ENCODE measurements at places on chromosomes 11 and 22.

GRCh38 chr11:105203569-105204240 lies 64.1 kb upstream of the CARD18 start:
- no peak for DNase-seq

GRCh38 chr11:60396799-60397198 lies 540 bp downstream of the MS4A14 start:
- no peak for DNase-seq

GRCh38 chr11:68436985-68437926 lies 23.3 kb upstream of the PPP6R3 start:
- peak; percentile 65 for DNase-seq

DNA sequence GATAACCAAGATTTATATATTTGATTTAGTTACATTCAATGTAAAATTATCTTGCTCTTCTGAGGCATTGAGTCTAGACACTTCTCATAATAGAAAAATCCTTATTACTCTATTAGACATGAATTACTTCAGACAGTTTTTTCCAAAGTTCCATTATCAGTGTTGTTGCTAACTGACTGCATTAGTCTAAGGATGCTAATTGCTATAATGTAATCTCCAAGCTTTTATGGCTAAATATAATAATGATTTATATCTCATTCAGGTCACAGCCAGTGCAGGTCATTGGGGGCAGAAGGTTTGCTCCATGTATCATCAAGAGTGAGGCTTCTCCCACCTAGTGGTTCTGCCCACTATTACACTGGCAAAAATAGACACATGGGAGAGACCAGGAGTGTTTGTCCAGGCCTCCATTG lies 377.2 kb upstream of the DDI1 start:
- no peak for DNase-seq

GRCh38 chr22:49992921-49993648 lies 19.5 kb downstream of the IL17REL start:
- DNase-seq = peak; percentile 74

DNA sequence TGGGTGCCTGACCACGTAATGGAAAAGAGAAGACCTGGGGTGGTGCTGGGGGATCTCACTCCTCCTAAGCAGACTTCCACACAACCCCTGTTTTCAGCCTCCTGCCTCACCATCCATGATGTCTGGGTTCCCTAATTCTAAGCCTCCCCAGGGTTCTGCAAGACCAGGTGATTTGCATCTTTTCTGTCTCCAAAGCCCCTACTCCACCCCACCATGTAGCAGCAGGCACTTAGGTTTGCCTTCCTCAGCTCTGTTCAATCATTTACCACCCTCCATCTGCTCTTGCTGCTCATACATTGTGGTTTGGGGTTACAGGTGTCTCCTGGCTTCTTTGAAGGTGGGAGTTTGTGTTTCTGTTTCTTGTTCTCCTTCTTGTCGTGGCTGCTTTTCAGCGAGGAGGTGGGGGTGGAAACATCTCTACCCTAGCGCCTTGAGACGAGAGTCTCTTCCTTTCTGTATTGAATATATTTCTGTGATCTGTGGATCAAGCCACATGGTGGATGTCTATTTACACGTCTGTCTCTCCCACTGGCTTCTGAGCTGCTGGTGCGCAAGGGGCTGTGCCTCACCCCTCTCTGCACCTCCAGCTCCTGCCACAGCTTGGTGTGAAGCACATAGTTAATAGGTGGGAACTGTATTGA lies 6.6 kb upstream of the SSTR3 start:
- DNase-seq = no peak

DNA sequence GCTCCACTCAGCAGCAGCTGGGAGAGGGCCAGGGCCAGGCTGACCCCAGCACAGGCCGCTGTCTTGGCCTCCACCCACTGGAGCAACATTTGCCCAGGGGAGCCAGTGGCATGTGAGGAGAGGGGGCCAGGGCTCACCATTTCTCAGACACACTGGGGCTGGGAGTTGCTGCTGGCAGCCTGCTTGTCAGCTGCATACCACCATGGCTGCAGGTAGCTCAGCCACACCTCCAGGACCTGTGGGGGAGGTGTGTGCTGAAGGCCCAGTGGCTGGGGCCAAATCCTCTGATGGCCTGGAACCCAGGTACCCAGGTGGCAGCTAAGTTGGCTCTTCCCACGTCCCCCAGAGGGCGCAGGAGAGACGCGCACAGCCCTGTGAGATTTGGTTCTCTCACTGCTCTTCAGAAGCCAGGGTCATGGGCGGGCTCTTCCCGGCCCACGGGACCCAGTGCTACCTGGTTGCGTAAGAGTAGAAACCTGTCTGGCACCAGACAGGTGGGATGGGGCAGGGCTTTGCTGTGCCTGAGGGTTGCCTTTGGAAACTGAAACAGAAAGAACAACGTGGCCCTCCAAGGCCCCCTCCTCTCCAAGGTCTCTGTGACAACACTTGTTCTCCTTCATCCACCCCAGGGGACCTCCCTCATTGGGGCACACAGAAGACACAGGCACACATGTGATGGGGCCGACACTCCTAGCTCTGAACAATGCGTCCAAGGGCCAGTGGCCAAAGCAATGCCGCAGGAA lies 98.8 kb downstream of the MED15 start:
- peak; percentile 36 for DNase-seq

GRCh38 chr11:16611926-16612565 lies 126.4 kb upstream of the C11orf58 start:
- no peak for DNase-seq

DNA sequence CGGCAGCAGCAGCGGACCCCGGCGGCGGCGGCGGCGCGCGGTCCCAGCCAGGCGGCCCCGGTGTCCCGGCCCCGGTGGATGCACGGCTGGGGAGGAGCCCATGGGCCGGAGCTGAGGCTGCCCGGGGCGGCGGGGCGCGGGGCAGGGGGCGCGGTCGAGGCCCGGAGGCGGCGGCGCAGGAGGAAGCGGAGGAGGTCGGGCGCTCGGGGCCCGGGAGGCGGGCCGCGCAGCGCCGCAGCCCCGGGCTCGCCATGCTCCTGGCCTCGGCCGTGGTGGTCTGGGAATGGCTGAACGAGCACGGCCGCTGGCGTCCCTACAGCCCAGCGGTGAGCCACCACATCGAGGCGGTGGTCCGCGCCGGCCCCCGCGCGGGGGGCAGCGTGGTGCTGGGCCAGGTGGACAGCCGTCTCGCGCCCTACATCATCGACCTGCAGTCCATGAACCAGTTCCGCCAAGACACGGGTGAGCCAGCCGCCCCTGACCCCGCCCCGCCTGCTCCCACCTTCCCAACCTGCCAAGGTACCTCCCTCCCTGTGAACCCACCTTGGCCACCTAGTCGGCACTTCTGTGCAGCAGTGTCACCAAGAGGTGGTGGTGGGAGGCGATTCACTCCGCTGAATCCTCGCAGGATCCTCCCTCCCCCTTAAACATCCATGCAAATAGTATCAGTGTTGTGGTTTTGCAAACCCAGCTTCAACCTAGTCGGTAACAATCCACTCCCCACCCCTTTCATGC lies 580 bp downstream of the DTX4 start:
- DNase-seq = peak; percentile 50

GRCh38 chr11:3193373-3194015 lies 25.1 kb downstream of the MRGPRG start:
- DNase-seq = no peak

DNA sequence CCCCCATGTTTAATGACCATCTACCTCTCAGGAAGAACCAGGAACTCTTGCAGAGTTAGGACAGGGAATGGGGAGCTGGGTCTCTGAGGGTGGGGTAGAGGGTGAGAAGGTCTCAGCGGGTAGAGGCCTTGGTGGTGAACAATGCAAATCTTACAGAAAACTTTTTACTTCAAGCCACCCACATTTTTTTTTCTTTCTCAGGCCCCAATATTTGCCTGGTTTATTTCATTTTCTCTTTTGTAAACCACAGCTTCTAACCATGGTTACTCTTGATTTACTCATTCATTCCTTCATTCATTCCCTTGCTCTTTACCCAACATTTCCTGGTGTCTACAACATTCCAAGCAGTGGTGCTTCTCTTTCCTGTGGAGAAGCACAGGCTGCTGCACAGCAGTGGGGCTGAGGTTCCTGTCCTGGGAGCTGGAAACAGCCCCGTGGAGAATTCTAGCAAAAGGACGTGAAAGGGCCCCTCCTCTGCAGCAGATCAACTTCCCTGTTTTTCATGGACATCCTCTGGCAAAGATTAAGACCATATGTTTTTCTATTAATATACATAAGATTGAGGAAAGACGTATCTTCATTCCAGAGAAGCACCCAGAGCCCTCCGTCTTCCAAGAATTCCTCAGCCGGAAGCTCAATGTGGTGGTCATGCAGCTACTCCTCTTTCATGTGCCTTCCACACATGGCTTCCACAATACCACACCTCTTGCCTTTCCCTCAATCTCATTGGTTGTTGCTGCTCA lies 224.4 kb upstream of the SESN3 start:
- DNase-seq = no peak

DNA sequence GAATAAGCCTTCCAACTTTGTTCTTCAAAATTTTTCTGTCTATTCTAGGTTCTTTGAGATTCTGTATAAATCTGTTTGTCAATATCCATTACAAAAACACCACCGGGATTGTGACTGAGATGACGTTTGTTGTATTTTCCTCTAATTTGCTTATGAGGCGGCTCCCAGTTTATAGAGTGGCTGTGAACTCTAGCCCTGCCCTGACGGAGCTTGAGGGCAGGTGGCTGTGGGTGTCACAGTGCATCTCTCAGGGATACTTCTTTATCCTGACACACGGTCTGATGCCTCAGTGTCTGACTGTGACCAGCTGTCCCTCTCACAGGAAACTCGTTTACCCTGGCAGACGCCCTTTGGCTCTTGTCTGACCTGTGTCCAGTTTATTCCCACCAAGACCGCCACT lies 53.7 kb upstream of the ATXN10 start:
- DNase-seq = no peak

GRCh38 chr11:75493626-75494025 lies 32.1 kb downstream of the GDPD5 start:
- DNase-seq = no peak

DNA sequence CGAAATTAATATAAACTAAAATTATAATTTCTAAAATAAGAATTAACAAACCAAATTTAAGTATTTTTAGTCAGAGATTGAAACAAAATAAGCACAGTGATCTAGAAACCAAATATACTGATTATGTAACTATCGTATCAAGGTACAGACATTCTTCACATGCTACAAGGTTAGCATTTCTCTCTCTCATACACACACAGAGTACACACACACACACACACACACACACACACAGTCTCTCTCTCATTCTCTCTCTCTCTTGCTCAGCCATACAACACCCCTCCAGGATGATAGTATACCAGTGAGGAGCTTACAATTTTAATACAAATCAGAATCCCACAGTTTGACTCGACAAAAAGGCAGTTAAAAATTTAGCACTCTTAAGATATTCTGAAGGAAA lies 66.0 kb downstream of the RDX start:
- no peak for DNase-seq

DNA sequence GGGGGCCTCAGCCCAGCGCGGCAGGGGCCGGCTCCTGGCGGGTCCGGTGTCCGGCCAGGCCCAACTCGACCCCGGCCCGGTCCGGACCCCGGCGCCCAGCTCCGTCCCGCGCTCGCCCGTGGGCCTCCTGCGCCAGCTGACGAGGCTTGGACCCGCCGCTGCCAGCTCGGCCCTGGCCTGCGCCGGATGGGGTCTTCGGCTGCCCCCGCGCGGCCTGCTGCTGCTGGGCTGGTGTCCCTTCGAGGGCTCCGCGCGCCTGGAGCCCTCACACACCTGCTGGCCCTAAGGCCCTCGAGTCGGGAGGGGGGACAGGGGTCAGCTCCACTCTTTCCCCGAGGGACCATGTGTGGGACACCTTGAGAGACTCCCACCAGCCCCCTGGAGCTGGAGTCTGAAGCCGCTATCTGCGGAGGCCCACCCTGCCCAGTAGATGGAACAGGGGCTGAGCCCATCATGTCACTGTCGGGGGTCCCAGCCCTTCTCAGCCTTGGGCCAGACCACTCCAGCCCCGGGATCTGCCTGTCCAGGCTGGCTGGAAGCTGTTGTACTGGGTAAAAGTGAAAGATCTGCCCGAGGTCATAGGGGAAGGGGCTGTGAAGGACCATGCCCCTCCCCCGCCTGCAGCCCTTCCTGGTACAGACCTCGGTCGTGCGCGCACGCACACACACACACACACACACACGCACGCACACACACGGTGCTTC lies 768 bp upstream of the CDKN1C start:
- no peak for DNase-seq

- DNase-seq = peak; percentile 99
These were observed 24.1 kb upstream of the CDC42EP2 start for GRCh38 chr11:65290448-65291165.

GRCh38 chr11:102208835-102209234 lies 98.6 kb downstream of the YAP1 start:
- no peak for DNase-seq

GRCh38 chr11:86978756-86979608 lies 23.8 kb upstream of the FZD4 start:
- DNase-seq = peak; percentile 71

- no peak for DNase-seq
These were observed at the start of gene KCTD14 for GRCh38 chr11:78022397-78023396. Gene KCTD14 (minus strand): TSS chr11:78023276. CDS start chr11:78023249, 27 bp downstream.

DNA sequence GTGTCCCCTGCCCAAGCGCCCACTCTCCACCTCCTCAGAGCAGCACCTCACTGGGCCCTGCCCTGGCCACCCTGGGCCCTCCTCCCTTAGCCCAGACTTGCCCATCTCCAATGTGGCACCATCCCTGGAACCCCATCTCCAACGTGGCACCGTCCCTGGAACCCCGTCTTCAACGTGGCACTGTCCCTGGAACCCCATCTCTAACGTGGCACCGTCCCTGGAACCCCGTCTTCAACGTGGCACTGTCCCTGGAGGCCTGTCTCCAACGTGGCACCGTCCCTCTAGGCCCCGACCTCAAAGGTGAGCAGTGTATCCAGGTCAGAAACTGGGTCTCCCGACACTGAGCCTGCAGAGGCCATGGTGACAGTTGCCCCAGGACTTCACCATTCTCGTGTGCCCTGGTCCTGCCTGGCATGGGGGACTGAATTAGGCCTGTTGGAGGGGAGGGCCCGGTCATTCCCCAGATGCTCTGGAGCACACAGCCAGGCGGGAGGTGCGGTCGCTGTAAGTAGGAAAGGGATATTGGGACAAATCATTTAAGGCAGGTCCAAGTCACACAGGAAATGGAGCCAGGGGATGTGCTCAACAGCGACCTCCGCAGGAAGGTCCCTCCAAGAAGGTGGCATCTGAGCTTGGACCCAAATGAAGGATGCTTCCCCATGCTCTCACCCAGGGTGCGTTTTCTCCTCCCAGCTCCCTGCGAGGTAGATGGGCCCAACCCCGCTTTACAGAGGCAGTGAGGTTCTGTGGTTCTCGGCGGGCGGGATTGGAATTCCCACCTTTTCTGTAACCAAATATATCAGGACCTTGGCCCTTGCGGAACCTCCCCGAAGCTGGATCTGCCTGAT lies 2.4 kb upstream of the CTSD start:
- DNase-seq = no peak

DNA sequence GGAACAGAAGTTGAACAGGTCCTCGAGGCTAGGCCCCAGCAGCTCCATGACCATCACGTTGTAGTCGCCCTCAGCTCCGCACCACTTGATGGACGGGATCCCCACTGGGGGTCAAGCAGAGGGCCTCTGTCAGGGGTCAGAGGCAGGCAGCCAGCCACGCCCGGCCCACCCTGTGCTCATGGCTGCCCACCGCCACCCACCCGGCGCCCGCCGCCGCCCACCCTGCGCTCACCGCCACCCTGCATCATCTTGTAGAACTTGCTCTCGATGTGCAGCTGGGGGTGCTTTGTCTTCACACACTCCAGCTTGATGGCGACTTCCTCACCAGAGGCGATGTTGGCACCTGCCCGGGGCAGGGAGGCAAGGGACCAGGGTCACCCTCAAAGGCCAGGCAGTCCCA lies 14.3 kb downstream of the CSNK1E start:
- DNase-seq = no peak
